ENCODE measurements at places on chromosomes 2 and 18.

DNA sequence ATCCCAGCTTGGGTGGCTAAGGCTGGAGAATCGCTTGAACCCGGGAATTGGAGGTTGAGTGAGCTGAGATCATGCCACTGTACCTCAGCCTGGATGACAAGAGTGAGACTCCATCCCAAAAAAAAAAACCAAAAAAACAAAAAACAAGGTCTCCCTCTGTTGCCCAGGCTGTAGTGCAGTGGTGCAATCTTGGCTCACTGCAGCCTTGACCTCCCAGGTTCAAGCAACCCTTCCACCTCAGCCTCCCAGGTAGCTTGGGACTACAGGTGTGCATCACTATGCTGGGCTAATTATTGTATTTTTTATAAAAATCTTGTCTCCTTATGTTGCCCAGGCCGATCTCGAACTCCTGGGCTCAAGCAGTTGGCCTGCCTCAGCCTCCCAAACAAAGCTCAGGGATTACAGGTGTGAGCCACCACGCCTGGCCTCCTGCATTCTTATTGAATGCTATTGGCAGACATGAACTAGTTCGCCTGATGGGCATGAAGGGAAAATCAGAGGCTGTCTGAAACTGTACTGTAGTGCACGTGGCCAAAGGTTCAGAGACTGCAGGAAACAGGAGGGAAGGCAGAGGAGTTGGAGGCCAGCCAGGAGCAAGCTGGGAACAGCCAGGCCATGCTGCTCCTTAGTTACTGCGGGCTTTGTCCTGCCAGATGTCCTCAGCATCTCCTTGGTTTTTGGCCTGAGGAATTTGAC is 16.0 kb upstream of the ASXL2 start:
- DNase-seq: no peak

DNA sequence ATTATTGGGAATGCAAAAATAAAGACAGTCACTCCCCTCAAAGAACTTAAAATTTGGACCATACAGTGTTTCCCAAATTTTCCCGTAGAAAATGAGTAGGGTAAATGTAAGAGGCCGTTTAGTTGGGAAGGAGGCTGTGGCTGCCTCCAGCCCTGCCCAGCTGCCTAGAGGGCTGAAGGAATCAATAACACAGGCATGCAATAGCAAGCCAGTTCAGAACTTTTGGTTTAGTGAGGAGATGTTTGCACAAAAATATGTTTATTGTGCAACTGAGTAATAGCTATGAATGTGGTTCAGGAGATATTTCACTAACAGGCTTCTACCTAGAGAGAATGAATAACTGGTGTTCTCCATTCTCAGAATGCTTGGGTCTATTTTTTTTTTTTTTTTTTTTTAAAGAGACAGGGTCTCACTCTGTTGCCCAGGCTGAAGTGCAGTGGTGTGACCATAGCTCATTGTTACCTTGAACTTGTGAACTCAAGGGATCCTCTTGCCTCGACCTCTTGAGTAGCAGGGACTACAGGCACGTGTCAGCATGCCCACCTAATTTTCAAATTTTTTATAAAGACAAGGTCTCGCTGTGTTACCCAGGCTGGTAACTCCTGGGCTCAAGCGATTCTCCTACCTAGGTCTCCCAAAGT is 23.6 kb downstream of the UGP2 start:
- no peak for DNase-seq

GRCh38 chr18:56142001-56142400 is 496.4 kb downstream of the TXNL1 start:
- DNase-seq: no peak

GRCh38 chr2:210859314-210859713 is 302.9 kb downstream of the CPS1 start:
- DNase-seq: no peak

- no peak for DNase-seq
These were observed 74.6 kb downstream of the CLHC1 start for GRCh38 chr2:55157474-55157884.

- DNase-seq: no peak
These were observed 43.9 kb upstream of the B3GNT2 start for GRCh38 chr2:62152000-62152399.

- no peak for DNase-seq
These were observed 28.5 kb upstream of the TNS1 start for GRCh38 chr2:218031261-218031660.

GRCh38 chr18:2547477-2548087 is 23.7 kb downstream of the METTL4 start:
- no peak for DNase-seq

DNA sequence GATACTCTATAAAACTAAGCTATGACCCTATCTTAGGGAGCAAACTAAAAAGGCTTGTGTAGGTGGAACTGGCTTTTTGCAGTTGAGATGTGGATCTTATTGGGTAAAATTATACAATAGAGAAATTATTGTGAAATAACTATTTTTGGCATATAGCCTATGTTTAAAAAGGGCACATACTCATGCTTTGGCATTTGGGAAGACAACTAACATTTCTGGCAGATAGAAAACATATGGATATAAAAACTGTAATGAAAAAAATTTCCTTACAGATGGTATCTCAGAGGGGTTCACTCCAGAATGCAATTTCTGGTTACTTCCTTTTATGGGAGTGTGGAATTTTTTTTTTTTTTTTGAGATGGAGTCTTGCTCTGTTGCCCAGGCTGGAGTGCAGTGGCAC is 120.1 kb upstream of the CCDC195 start:
- DNase-seq: no peak
